ENCODE measurements at places on chromosomes 6 and 20.

DNA sequence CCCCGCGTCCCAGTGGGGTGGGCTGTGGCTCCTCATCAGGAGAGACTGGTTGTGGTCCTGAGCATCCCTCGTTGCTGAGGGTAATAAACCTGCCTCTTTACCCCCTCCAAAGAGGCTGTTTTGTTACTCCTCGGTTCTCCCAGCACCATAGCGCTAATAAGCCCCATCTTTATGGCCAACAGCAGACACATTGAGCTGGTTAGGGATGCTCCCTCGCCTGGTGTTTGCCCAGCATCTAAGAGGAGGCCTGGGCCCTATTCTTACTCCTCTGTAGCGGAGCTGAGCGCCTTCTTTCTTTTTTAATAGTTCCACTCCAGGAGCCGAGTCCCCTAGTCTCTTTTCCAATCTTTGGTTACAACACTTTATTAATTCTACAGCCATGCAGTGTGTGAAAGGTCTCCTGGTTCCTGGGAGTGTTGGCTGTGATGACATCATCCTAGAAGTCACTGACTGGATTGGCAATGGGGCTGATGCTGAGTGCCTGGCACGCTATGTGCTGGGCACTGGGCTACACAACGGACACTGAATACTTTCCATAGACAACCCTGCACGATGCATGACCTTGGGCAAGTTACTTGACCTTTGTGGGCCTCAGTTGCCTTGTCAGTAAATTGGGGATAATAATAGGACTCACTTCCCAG lies 50.6 kb upstream of the CCDC167 start:
- DNase-seq = no peak

- no peak for DNase-seq
Observed at GRCh38 chr6:130296854-130297253, 69.0 kb upstream of the TMEM200A start.

DNA sequence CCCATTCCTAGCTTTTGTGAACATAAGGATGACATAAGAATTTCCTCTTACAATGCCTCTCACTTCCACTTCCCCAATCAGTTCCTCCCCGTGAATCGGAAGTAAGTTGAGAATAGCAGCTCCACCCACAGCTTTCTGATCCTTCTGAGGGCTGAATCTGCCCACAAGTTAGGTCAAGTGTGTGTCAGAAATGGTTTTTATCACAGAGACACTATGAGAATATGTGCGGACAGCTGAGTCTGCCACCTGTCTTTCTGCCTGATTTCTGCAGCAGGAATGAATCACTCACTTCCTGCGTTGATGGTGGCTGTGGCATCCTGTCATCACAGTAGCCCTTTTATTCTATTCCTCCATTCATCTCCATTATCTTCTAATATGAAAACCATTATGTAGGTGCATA lies 70.2 kb downstream of the RIN2 start:
- peak; percentile 24 for DNase-seq

- DNase-seq = no peak
Observed at GRCh38 chr20:35967979-35968640, at the start of gene CNBD2. CNBD2 (plus strand) TSS chr20:35968590; CDS start chr20:35968763, 173 bp downstream.

DNA sequence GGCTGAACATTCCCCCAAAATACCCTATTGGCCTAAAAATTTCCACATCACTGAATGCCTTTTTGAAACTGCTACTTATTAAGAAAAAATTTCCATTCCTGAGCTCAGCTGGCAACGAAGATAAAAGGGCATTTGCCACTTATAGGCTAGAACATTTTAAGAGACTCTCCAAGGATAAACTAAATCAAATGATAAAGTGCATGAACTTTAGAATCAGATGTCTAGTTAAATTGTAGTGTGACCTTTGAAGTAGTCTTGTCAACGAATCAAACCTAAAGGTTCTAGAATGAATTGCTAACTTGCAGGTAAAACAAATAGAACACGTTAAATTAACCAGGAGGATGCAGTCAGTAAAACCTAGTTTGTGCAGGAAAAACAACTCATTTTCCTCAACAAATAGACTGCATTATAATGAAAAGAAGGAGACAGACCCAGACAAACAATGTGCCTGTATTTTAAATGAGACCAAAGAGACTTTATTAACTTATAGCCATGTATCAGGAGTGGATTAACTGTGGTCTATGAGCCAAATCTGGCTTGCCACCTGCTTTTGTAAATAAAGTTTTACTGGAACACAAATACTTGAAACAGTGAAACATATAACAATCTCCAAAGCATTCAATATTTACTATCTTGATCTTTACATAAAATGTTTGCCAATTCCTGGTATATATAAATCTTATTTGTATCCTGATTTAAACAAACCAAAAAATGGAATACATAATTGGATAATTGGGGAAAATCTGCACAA lies 184.4 kb downstream of the MEI4 start:
- DNase-seq = no peak

GRCh38 chr6:44284121-44284520 lies 13.9 kb downstream of the TMEM151B start:
- no peak for DNase-seq

- DNase-seq = no peak
Observed at GRCh38 chr6:56977192-56977591, 22.3 kb downstream of the BEND6 start.

Measured in activated naive CD8-positive, alpha-beta T cell treated with anti-CD3 and anti-CD28 coated beads, Interleukin-2, amount 50 U/mL, for 24 hours (primary cell).